ENCODE measurements at places on chromosomes 2 and 18.

- DNase-seq: no peak
Observed at GRCh38 chr2:26489213-26489850, 11.4 kb upstream of the OTOF start.

GRCh38 chr2:158922601-158923000, 45.8 kb upstream of the TANC1 start:
- no peak for DNase-seq

DNA sequence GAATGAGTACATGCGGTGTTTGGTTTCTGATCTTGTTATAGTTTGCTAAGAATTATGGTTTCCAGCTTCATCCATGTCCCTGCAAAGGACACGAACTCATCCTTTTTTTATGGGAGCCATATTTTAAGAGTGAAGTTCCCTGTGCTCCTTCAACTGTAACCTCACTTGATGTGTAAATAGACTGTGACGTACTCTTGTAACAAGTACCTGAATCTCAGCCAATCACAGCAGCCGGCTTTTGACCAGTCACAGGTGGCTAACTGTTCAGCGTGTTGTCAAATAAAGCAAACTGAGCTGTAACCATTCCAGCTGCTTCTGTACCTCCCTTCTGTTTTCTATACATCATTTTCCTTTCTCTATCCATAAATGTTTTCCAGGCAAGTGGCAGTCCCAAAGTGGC, 774.3 kb upstream of the HS6ST1 start:
- DNase-seq: no peak

- no peak for DNase-seq
Observed at GRCh38 chr2:100427627-100428258, 10.3 kb upstream of the CHST10 start.

All from T-helper 22 cell (primary cell).